GM23248 (cell line): ENCODE measurements at places on chromosomes 3 and 15. TPM values are rescaled to one million over a fixed set of nuclear protein-coding genes. Genes with fewer than 3 reads are reported as not detected.

DNA sequence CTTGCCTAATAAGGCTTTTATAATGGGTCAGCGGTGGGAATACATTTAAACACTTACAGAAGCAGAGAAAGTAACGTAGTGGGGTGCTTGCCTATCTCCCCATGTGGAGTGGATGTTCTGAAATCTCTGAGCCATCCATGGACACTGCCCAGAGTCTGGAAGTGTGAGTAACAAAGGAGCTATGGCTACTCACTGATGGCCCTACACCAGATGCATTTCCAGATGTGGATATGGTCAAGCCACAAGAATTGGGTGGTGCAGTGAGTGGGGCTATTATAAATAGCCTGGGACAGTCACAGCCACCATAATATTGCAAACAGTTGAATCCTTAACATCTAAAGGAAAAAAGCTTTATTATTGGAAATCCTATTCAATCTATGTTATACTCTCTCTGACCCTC is 96.6 kb downstream of the CGNL1 start:
- peak; percentile 75 for DNase-seq
- H3K4me3 ChIP-seq, result peak overlapping the region; percentile 34; the same call in 1 of the 2 replicates
- no peak overlapping the region for H3K27ac ChIP-seq
- no peaks in the 10 kb centered on the region for H3K27me3 ChIP-seq
- H3K36me3 ChIP-seq, result no peaks in the 10 kb centered on the region

Gene TM4SF1
- 7.2 and 10.5 TPM in 2 replicates for total RNA-seq

- no peaks in the 10 kb centered on the region for H3K27me3 ChIP-seq
- DNase-seq, result no peak
- H3K27ac ChIP-seq, result no peak overlapping the region
- no peaks in the 10 kb centered on the region for H3K36me3 ChIP-seq
Observed at GRCh38 chr3:184586851-184587250, 25.3 kb downstream of the EPHB3 start.

DNA sequence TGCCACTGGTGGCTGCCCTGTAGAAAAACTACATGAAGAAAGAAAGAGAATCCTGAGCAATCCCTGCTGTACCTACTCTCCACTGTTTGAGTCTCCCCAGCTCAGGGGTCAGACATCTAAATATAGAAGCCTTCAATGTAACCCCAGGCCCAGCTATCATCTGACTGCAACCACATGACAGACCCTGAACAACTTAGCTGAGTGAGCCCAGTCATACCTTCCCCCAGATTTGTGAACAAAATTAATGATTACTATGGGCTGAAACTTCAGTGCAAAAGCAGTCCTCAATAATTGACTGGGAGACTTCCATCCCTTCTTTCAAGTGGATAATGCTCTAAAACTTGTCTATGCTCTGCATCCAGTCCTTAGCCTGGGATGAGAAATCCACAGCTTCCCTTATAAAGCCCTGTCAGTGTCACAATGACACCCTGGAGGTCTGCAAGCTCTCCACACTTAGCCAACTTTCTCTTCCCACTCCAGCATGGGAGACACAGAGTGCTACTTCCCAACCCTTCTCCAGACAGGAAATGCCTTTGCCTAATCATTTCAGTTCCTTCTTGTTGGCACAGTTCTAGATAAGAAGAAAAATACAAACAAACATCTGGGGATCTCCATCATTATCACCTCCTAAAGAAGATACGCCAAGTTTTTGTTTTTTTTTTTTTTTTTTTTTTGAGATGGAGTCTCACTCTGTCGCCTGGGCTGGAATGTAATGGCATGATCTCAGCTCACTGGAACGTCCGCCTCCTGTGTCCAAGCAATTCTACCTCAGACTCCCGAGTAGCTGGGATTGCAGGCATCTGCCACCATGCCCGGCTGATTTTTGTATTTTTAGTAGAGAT is 198.5 kb upstream of the GADL1 start:
- H3K27ac ChIP-seq, result peak overlapping the region; percentile 63
- DNase-seq, result peak; percentile 65
- no peak overlapping the region for H3K4me3 ChIP-seq
- H3K36me3 ChIP-seq, result no peaks in the 10 kb centered on the region

DNA sequence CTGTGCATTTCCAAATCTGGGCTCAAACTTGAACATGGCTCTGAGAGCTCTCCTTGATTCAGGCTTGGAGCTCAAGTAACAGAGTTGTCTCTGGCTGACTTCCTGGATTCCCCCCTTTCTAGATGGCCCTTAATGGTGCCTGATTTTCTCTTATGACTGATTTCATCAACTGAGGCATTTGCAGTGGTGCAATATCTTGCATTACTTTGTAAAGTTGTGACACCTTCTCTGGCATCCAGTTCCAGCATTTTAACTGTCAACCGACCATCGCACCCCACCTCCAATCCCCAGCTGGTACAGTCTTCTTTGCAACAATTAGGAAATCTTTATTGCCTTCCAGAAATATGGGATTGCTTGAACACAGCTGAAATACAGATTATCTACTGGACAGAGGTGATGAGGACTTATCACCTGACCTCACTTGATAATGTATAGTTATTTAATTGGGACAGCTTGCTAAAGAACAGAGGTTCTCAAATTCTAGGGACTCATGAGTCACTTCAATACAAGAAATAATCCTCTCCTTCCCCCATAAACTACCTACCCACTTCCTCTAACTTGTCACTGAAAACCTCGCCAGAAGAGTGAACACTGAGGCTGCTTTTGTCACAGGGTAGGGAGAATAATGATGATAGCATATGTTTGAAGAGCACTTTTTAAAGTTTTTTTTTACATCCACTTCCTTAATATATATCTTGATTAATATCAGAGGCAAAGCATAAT is 41.8 kb downstream of the FILIP1L start:
- no peak overlapping the region for H3K4me3 ChIP-seq
- no peaks in the 10 kb centered on the region for H3K36me3 ChIP-seq
- no peak for DNase-seq
- no peaks in the 10 kb centered on the region for H3K27me3 ChIP-seq
- 0 out of 2 replicates have a peak, but pooled peaks cover 11% of the 10 kb centered on the region for H3K4me1 ChIP-seq
- H3K27ac ChIP-seq, result no peak overlapping the region

- no peaks in the 10 kb centered on the region for H3K36me3 ChIP-seq
- H3K4me1 ChIP-seq, result peaks cover 12% of the 10 kb centered on the region
- DNase-seq, result peak; percentile 74
- peak overlapping the region; percentile 97 for H3K4me3 ChIP-seq
Observed at GRCh38 chr3:179149406-179149867, 1.3 kb downstream of the PIK3CA start.

DNA sequence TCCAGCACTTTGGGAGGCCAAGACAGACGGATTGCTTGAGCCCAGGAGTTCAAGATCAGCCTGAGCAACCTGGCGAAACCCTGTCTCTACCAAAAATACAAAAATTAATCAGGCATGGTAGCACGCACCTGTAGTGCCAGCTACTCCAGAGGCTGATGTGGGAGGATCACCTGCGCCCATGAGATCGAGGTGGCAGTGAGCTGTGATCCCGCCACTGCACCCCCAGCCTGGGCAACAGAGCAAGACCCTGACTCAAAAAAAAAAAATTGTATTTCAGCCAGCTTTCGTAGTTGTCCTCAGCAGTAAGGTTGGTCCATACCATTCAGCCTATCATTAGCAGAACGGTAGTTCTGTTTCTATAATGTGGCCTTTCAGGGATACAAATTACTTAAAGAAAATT is 66.6 kb upstream of the FURIN start:
- no peaks in the 10 kb centered on the region for H3K36me3 ChIP-seq
- H3K4me1 ChIP-seq, result no peaks in the 10 kb centered on the region
- no peak overlapping the region for H3K27ac ChIP-seq

GRCh38 chr15:64897345-64897985 is 14.2 kb upstream of the ANKDD1A start:
- H3K27ac ChIP-seq, result peak overlapping the region; percentile 73
- DNase-seq, result peak; percentile 89
- no peaks in the 10 kb centered on the region for H3K27me3 ChIP-seq
- H3K36me3 ChIP-seq, result no peaks in the 10 kb centered on the region
- no peak overlapping the region for H3K4me3 ChIP-seq

Gene ACOX2
- total RNA-seq, result 7.5 and 9.7 TPM in 2 replicates

DNA sequence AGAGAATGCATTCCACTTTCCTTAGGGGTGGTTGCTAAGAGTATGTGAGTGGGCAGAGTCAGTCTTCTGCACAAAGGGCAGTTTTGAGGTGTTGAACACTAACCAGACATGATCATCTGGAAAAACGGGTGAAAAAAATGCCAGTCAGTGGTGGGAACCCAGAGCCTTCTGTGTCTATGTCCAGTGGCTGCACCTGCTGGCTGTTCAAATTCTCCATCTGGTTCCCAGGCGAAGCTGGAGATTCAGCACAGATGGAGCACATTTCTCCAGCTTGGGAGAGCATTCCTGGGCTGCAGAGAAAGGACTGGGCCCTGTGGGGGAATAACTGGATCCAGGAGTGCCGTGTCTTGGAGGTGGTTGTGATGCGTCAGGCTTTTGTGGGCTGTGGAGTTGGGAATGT is 74.1 kb downstream of the TRAK1 start:
- H3K27ac ChIP-seq, result no peak overlapping the region
- H3K4me1 ChIP-seq, result peaks cover 14% of the 10 kb centered on the region
- H3K4me3 ChIP-seq, result no peak overlapping the region
- no peaks in the 10 kb centered on the region for H3K27me3 ChIP-seq

GRCh38 chr3:157438194-157438730 is 1.6 kb downstream of the PTX3 start:
- peak overlapping the region; percentile 83 for H3K4me3 ChIP-seq
- DNase-seq, result peak; percentile 28

- no peaks in the 10 kb centered on the region for H3K27me3 ChIP-seq
- no peak overlapping the region for H3K4me3 ChIP-seq
- H3K27ac ChIP-seq, result no peak overlapping the region
Observed at GRCh38 chr3:34237946-34238345, 439.5 kb downstream of the PDCD6IP start.
